ENCODE measurements at places on chromosomes 4 and X.
A peak's percentile ranks its signal among the peaks of the same experiment; 100 is the strongest.

DNA sequence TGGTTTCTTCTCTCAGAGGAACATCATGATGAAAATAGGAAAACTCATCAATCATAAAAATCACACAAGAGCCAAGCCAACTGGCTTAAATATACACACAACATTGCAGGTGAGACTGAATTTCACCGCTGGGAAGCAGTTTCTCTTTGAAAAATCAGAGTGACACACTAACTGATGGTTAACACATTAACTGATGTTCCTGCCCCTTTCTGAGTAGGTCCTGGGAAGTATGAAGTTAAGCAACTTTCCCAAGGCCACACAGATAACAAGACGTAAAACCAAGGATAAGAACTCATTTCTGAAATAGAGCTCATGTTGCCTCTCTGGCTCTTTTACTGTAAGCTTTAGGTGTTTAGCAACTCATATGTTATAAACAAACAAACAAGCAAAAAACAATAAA is 813.7 kb upstream of the HS3ST1 start:
- H3K4me3 ChIP-seq, result no peak overlapping the region
- no peaks in the 10 kb centered on the region for H3K36me3 ChIP-seq
- H3K27me3 ChIP-seq, result no peaks in the 10 kb centered on the region

DNA sequence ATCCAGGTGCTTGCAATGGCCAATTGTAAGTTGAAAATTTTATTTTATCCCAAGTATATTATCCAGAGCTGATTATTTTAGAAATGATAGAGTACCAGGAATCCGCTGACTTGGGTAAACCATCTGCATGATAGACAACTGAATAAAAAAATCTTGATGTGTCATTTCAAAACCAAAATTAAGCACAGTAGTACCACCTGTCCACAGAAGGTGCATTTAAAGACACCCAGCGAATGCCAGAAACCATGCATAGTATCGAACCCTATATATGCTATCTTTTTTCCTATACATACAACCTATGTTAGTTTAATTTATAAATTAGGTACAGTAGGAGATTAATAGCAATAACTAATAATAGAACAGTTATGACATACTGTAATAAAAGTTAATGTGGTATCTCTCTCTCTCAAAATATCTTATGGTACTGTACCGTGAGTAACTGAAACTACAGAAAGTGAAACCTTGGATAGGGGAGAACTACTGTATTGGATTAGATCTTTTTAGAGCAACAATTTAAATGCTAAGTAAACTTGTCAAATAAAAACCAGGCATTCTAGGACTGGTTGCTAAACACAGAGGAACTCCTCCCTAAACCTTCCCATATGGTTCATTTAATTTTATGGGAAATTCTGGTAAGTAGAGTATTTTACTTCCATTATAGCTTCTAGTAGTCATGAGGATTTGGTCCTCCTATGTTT is 6.2 kb downstream of the NEIL3 start:
- peak overlapping the region; percentile 79 for H3K27ac ChIP-seq
- H3K4me1 ChIP-seq, result peaks cover 13% of the 10 kb centered on the region
- H3K27me3 ChIP-seq, result no peaks in the 10 kb centered on the region
- H3K36me3 ChIP-seq, result no peaks in the 10 kb centered on the region
- peak overlapping the region; percentile 68 for H3K4me3 ChIP-seq
- DNase-seq, result no peak

DNA sequence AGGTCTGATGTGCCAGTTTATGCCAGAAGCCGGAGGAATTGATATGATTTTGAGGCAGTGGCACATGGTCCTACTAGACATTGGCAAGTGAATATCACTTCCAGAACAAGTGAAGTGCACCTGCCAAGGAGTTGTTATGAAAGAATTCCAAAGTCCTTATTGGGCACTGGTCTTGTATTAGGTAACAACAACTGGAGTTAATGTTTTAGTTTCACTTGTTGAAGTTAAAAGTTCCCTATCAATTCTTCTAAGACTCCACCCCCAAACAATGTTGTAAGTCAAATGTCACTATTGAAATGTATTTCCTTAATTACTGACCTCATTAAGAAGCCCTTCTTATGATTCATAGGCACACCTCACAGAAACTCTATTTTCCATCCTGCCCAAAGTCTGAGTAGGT is 3.1 kb downstream of the TET2 start:
- peak overlapping the region; percentile 99 for H3K4me3 ChIP-seq
- no peaks in the 10 kb centered on the region for H3K36me3 ChIP-seq
- peaks cover 42% of the 10 kb centered on the region for H3K4me1 ChIP-seq
- H3K27ac ChIP-seq, result no peak overlapping the region
- no peak for DNase-seq

DNA sequence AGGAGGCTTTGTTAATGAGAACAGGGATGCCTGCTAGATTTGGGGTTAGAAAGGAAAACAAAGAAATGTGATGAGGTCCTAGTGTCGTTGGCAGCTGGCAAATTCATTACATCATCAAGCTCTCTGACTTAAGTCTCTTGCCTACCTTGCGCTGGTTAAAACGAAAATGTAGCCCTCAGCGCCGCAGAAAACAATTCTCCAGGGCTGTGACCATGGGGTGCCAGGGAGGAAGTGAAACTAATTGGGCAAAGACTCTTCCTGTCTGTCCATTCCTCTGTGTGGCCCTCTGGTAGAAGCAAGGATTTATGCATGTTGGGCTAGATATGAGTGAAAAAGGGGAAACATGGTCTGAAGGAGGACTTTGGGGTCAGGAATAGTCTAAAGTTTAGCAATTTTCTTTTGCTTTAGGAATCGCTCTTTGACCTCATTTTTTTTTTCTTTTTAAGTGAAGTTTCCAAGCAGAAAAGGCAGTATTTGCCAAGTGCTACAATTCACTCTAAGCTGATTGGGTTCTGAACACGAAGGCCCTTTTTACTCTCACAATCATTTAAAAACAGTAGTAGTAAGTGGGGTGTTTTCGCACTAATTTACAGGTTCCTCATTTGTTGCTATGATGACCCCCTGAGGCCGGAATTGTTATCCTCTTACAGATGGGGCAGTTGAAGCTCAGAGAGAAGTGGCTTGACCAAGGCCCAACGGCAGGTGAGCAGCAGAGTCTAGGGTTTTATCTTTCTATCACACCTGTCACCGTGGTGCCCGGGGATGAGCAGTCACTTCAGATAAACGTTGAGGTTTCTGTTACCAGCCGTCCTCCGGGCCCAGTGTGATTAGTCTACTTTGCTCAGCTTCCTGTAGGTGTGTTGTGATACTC is 27.3 kb upstream of the CHRNA9 start:
- H3K36me3 ChIP-seq, result no peaks in the 10 kb centered on the region
- H3K4me1 ChIP-seq, result peaks cover 54% of the 10 kb centered on the region
- peak; percentile 94 for DNase-seq
- H3K27me3 ChIP-seq, result no peaks in the 10 kb centered on the region

- H3K4me1 ChIP-seq, result peaks cover 35% of the 10 kb centered on the region
- no peaks in the 10 kb centered on the region for H3K27me3 ChIP-seq
- no peak overlapping the region for H3K27ac ChIP-seq
- H3K4me3 ChIP-seq, result no peak overlapping the region
- H3K36me3 ChIP-seq, result no peaks in the 10 kb centered on the region
Observed at GRCh38 chr4:115272594-115272993, 159.2 kb upstream of the NDST4 start.

DNA sequence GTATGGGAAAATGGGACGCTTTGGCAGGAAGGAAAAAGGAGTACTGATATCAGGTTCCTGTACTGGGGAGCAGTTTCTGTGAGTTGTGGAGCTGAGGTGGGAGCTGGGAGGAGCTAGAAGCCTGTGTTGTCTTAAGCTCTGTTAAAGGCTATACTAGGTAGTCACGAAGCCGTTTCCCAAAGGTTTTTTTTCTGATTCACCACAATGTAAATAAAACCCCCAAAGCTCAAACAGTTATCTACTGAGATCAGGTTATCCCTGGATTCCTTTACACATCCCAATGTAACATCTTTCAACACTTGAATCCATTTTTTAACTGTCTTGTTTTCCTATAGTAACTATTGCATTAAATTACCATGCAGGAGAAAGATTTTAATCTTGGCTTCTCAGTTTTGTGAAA is 297.4 kb upstream of the SFRP2 start:
- H3K4me3 ChIP-seq, result no peak overlapping the region
- no peaks in the 10 kb centered on the region for H3K36me3 ChIP-seq
- H3K27ac ChIP-seq, result no peak overlapping the region
- DNase-seq, result no peak
- H3K27me3 ChIP-seq, result no peaks in the 10 kb centered on the region

DNA sequence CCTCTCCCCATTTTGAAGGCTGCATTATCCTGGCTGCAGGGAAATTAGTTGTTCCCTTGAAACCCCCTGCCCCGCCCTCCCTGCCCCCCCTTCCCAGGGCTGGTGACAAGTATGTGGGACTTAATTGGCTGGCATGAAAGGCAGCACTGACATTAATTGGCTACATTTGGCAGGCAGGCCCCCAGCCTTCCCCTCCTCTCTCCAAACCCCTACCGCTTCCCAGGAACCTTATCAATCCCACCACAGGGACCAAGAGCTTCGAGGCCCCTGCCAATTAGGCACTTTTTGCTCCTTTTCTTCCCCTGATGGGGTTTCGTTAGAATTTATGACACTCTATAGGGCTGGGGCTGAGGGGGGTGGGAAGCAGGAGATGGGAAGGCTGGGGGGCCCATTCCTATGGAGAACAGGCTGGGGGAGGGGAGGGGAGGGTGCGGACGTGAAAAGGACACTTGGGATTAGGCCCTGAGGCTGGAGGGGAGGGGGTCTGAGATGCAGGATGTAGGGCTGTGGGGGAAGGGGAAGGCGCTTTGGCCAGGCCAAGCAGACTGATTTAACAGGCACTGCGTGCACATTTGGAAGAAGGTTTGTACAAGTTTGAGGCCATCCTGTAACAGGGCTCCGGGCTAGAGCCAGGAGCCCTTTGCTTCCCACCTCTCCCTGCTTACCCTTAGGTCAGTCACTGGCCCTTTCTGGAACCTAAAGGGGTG is 52.2 kb downstream of the EFNB1 start:
- H3K4me3 ChIP-seq, result no peak overlapping the region
- no peak overlapping the region for H3K27ac ChIP-seq
- H3K4me1 ChIP-seq, result no peaks in the 10 kb centered on the region
- H3K27me3 ChIP-seq, result no peaks in the 10 kb centered on the region

DNA sequence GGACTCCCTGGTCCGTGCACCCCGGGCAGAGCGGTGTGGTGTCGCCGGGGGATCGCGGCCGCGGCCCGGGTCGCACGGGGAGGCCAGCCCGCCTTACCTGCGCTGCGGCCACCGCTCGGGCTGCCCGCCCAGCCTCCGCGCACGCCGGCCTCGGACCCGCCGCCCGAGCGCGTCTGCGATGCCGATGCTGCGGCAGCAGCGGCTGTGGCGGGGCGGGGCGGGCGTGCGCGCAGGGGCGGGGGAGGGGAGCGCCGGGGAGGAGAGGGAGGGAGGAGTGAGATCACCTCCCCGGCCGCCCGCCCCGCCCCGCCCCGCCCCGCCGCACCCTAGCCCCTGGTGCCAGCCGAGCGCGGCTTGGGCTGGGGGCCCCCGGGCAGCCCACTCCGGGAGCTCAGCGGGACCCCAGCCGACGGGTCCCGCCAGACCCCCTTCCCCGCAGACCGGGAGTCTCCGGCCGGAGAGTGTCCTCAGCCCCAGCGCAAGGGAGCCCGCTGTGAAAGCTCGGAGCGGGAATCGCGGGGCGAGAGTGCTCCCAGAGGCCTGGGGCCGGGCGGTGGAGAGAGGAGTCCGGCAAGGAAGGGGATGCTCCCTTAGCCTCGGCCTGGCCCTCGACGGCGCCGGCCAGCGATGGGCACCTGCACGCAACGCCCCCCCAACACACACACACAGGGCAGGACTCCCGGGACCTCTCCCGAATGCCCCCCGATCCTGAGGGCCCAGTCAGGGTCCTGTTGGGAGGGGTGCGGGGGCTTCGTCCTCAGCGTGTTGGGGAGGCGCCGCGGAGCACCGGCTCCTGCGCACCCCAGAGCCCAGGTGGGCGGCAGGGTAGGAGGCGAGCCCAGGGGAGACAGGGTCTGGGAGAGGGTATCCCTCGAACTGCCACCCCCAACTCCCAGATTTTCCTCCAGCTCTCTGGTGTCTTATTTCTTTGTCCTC is at the start of gene L1CAM:
L1CAM (minus strand) TSS at position 206 of the 936 bp plus-strand sequence. CDS start 10,337 bp downstream, outside the sequence.
- H3K27me3 ChIP-seq, result peaks cover 72% of the 10 kb centered on the region
- DNase-seq, result no peak
- no peak within 1 kb of the TSS for H3K4me3 ChIP-seq
- H3K27ac ChIP-seq, result no peak within 1 kb of the TSS

DNA sequence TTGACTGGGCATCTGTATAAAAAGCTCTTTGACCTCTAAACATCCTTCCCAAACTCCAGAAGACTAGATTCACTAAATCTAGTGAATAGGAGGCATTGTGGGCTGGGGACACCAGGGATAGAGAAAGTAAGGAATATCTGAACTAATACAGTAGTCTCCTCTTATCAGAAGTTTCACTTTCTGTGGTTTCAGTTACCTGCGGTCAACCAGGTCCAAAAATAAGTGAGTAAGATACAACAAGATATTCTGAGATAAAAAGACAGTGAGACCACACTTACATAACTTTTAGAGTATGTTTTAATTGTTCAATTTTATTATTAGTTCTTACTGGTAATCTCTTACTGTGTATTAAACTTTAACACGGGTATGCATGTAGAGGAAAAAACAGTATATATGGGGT is 376.5 kb downstream of the HNRNPD start:
- H3K27ac ChIP-seq, result no peak overlapping the region
- no peak for DNase-seq
- no peaks in the 10 kb centered on the region for H3K36me3 ChIP-seq
- no peak overlapping the region for H3K4me3 ChIP-seq
- H3K27me3 ChIP-seq, result no peaks in the 10 kb centered on the region
- no peaks in the 10 kb centered on the region for H3K4me1 ChIP-seq

GRCh38 chr4:188196134-188196735 is 57.0 kb downstream of the TRIML1 start:
- no peaks in the 10 kb centered on the region for H3K27me3 ChIP-seq
- no peak overlapping the region for H3K4me3 ChIP-seq
- no peak for DNase-seq
- H3K36me3 ChIP-seq, result no peaks in the 10 kb centered on the region

DNA sequence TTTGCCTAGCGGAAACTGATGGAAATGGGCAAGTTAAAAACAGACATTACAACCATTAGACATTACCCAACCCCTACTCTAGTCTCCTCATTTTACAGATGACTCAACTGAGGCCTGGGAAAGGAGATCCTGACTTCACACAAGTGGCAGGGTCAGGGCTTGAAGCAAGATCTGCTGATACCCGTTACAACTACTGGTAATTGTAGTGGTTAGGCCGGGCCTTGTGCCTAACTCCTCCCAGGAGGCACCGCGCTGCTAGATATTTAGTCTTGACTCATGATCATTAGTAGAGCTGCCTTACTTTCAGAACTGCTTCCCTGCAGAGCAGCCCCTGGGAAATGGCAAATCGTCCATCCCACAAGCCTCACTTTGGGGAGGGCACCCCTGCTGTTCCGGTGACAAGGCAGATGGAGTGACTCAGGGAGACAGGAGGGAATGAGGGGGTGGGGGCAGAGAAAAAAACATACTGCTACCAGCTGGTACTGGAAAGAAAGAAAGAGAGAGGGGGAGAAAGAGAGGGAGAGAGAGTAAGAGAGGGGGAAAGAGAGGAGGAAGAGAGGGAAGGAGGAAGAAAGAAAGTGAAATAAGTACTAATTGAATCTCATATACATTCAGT is 12.2 kb downstream of the ARHGEF6 start:
- DNase-seq, result peak; percentile 71

GRCh38 chr4:133188433-133189146 is 39.5 kb downstream of the PCDH10 start:
- H3K4me1 ChIP-seq, result no peaks in the 10 kb centered on the region
- DNase-seq, result no peak
- no peaks in the 10 kb centered on the region for H3K36me3 ChIP-seq

All from CD14-positive monocyte (primary cell).